ENCODE measurements at places on chromosomes 1 and 21.

DNA sequence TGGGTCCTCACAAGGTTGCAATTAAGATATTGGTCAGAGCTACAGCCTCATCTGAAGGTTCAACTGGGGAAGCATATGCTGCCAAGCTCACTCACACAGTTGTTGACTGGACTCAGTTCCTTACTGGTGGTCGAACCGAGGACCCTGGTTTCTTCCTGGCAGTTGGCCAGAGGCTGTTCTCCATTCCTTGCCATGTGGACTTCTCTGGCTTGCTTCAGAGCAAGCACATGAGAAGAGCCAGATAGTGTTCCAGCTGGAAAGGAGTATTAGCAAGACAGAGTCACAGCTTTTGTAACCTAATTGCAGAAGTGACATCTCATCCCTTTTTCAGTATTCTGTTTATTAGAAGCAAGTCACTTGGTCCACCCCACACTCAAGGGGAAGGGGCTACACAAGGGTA lies 23.6 kb downstream of the POU2F1 start:
- no peak for DNase-seq

DNA sequence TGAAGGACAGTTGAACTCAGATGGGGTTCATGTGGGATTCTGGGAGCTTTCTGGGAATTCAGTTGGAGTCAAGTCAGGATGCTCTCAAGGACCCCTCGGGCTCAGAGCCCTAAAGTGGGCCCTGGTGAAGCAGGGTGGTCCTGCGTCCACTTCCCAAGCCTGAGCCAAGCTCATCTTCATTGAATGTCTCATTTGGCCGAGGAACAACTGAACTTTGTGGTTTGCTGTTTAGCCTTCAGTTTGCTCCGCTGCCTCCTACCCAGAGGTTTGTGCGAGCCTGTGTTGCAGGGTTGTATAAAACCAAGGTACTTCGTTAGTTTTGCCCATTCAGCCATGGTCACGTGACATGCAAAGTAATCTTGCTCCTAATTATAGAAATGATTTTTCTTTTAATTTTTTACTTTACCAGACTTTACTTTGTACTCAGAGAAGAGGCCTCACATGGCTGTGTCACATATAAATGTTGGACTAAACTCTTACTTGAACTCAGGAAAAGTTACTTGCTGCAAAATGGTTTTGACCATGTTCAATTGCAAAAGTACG lies 49.7 kb downstream of the B3GALT5 start:
- DNase-seq: no peak

GRCh38 chr1:230196077-230196476 lies 129.0 kb downstream of the GALNT2 start:
- DNase-seq: no peak

GRCh38 chr1:59901770-59902388 lies 24.7 kb downstream of the CYP2J2 start:
- DNase-seq: no peak

GRCh38 chr1:221180704-221181368 lies 301.6 kb downstream of the HLX start:
- no peak for DNase-seq

DNA sequence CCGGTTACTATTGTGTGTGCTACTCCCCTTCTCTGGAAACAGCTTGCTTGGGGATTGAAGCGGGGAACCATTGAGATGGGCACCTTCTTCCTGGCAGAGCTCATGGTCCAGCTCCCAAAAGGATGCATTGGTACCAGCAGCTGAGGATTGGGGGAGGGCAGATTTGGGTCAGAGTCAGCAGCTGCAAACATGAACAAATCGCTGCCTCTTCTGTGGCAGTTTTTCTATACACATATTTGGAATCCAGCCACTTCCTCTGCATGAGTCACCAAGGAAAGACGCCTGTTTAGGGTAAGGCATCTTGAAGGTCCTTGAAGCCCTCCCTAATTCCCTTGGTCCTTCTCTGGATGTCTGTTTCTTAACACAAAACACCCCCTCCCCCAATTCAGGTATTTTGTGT lies 104.7 kb downstream of the DAB1 start:
- DNase-seq: peak; percentile 59

DNA sequence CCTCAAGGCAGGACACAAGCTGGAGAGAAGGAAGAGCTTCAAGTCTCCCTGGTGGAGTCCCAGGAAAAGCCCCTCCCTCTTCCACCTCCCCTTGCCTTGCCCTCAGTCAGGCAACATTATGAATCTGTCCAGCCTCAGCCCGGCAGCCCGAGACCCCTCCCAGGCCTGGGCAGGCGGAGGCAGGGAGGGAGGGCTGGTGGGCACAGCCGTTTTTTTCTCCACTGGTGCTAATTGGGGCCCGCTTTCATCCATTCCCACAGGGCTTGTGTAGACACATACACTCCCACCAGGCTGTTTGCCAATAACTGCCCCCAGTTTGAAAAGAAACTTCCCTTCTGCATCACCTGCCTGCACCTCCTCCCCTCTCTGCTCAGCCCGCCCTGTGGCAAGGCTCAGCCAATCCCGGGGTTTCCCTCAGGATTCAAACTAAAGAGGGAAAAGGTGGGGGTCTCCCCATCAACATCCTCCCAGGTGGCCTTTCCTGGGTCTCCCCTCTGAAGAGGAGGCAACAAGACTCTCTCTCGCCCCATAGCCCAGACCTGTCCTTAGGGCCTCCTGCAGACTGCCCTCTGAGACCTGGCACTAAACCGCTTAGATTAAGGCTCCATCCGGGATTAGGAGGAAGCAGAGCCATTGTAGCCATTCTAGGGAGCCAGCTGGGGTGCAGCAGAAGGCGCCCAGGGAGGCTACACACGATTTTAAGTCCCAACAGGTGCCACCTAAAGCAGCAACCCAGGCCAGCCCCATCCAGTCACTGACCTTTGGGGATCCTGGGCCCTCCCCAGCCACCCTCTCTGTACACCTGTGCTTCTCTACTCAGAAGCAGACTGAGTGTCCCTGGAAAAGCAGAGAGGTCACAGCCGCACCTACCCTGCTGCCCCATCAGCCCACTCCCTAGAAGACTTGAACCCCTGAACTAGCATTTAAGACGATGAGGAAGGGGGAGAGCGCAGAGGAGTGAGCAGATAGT lies 3.5 kb downstream of the IGSF9 start:
- DNase-seq: no peak

- DNase-seq: no peak
These were observed 7.2 kb downstream of the FAAH start for GRCh38 chr1:46401154-46401913.

- no peak for DNase-seq
These were observed 242.3 kb downstream of the PBX1 start for GRCh38 chr1:164801246-164801731.

GRCh38 chr1:7422081-7422480 lies 349.0 kb upstream of the VAMP3 start:
- no peak for DNase-seq

DNA sequence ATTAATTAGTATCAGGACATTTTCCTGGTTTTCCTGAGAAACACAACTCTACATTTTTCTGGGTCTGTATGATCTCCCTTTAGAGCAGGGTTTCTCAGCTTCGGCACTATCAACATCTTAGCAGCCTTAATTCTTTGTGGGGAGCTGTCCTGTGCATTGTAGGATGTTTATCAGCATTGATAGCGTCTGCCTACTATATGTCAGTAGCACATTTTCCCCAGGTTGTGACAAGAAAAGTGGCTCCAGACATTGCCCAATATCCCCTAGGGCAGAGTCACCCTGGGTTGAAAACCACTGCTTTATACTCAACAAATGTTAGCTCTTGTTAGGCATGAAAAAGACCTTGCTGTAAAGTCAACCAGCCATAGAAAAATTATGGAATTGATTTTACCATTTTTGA lies 195.1 kb upstream of the FMN2 start:
- no peak for DNase-seq

DNA sequence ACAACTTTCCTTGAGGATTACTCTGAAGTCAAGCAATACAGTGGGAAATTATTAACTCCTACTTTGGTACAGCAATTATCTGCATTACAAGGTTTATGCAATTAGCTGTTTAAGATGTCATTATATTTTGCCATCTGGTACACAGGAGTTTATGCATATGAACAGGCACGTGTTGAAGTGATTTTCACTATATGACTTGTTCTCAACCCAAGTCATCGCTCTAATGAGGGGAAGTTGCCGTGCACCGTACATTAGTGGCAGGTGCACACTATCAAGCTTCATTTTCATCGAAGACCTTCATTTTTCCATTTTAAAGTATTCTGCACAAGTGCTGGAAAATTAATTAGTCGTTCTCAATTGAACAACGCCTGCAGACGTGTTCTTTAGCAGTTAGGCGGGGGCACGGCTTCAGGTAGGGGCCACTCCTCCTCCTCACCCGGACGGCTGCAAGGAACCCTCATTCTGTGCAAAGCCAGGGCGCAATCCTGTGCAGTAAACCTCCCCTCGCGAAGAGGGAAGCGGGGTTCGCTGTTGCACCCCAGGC lies 39.8 kb upstream of the NFIA start:
- DNase-seq: no peak

GRCh38 chr1:41618066-41618825 lies 133.8 kb upstream of the EDN2 start:
- no peak for DNase-seq

- no peak for DNase-seq
These were observed 4.6 kb upstream of the EPS8L3 start for GRCh38 chr1:109768335-109768650.

GRCh38 chr1:41673806-41674205 lies 189.3 kb upstream of the EDN2 start:
- DNase-seq: no peak

DNA sequence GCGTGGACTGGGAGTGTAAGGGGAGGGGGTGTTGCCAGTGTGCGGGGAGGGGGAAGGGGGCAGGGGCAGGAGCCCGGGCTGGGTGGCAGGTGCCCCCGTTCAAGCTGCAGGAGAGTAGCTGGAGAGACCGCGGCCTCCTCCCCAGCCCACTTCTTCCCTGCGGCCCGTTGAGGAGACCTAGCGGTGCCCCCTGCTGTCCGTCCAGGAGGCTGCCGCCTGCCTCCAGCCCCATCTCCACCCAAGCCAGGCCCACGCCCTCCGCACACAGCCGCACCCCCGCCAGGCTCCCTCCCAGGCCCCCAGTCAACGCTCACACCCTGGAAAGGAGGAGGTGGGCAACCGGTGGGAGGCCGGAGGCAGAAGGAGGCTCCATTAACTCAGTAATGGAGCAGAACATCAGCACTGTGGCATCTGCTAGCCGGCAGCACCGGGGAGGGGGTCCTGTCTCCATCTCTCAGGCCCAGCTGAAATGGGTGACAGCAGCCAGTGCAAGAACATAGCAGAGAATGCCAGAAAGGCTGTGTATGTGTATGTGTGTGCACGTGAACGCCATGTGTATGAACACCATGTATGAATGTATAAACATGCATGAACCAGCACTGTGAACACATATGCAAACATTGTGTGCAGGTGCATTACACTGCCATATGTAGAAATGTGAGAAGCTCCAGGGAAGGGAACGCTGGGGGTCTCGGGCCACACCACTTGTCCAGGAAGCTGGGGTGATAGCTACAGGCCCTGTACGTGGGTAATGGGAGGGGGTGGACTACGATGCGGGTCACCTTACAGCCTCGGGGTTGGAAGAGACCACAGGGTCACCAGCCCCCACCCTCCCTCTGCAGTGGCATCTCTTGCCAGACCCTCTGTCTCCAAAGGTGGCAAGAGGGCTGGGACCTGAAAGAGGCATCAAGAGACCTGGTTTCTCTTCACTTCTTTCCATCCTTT lies 84.6 kb downstream of the SYT2 start:
- peak; percentile 60 for DNase-seq

DNA sequence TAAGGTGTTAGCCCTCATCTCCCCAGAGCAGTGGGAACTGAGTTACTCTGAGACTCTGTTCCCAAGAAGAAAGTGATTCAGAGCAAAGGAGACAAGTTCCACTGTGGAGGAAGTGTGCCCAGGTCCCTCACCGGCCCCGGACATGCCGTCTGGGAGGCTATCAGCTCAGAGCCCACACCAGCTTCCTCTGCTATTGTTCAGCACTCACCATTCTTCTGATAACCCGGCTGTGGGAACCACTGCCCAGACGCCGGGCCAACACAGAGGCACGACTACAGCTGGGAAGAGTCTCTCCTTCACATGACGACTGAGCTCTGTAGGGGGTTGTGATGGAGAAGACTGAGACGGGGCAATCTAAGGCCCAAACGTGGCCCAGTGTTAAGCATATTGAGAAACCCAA lies 34.2 kb upstream of the GJA5 start:
- DNase-seq: no peak

DNA sequence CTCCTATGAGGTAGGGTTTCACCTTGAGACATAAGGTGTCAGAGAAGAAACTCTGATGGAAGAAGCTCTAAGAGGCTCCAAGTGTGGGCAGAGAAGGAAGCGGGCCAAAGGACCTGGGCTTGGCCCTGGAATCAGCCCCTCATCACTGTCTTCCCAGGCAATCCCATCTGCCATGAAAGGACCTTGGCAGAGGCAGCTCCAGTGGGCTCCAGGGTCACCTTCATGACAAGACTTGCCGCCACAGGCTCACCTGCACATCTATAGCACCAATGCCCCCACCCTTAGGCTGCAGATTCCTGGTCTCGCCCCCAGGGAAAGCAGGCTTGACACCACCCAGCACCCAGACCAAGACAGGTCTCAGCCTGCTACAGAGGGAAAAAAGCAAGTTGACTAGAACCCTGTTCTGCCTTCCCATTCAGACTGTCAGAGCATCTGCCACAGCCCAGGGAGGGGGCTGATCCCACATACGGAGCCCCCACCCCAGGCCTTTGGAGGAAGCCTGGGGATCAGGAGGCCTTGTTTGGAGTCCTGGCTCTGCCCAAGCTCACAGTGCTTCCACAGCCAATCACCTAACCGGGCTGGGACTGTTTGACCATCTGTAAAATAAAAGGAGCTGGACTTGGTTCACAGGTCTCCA lies 490 bp upstream of the FAM110D start:
- DNase-seq: no peak

- DNase-seq: no peak
These were observed 5.3 kb downstream of the OLFML2B start for GRCh38 chr1:162018418-162018817.

DNA sequence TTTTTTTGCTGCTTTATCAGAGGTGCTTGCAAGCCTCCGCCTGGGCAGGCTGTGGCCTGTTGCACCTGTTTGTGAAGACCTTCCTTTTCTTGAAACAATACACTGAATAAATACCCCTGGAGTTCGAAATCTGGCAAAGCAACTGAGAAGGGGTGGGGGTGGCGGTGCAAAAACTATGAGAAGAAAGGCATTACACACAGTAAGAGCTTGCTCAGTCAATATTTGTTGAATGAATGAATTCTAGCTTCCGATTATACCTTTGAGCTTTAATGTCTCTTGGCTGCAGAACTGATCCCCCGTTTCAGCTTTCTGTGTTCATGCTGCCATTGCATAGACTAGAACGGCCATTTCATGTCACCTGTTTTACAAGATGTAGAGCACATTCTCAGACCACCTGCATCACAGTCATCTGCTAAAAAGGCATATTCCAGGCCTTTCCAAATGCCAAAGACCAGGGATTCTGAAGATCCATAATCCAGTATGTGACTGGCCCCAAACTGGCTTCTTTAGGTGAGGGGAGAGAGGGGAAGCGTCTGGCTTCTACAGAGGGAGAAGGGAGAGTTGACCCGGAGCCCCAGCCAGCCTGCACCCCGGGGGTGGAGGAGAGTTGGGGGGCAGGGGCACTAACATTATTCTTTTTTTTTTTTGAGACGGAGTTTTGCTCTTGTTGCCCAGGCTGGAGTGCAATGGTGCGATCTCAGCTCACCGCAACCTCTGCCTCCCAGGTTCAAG lies 111.5 kb downstream of the ETS2 start:
- DNase-seq: no peak

GRCh38 chr1:240282061-240282830 lies 190.6 kb downstream of the FMN2 start:
- DNase-seq: no peak

All from EL (cell line).